ENCODE measurements at places on chromosomes 1 and 21.

DNA sequence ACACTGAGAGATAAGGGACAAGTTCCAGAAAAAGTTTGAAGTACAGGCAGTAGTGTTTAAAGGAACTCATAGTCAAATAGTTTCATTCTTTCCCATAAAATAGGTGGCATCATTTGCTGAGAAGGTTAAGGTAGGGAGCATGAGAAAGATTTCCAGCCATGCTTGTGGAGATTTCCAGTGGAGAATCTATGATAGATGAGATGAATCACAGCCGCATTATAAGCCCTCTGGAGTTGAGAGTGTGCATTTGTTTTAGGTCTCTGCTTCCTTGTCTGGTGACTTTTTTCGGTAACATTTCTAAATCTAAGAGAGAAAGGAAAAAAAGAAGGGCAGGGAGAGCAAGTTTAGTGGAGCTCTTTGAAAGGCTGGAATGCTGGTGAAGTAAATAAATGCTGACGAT lies 108.7 kb downstream of the DISP1 start:
- DNase-seq = no peak

GRCh38 chr1:60949826-60950197 lies 132.5 kb upstream of the NFIA start:
- no peak for DNase-seq

GRCh38 chr1:14887044-14887566 lies 266.4 kb upstream of the TMEM51 start:
- no peak for DNase-seq

DNA sequence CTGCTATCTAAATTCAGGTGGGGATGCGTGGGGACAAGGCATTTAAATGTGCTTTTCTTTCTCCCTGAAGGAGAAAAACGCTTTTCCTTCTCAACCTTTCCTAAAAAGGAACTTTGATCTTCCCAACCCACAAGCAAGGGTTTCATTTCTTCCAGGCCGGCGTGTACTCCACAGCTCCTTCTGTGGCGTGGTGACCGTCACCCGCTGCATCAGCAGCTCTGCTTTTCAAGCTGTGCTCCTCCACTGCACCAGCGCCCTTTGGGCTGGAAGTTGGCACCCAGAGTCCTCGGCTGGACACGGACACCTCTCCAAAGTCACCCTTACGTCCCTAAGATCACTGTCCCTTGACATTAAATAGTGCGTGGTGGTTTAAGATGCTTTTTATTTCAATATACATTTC lies 54.3 kb downstream of the PEX14 start:
- no peak for DNase-seq

DNA sequence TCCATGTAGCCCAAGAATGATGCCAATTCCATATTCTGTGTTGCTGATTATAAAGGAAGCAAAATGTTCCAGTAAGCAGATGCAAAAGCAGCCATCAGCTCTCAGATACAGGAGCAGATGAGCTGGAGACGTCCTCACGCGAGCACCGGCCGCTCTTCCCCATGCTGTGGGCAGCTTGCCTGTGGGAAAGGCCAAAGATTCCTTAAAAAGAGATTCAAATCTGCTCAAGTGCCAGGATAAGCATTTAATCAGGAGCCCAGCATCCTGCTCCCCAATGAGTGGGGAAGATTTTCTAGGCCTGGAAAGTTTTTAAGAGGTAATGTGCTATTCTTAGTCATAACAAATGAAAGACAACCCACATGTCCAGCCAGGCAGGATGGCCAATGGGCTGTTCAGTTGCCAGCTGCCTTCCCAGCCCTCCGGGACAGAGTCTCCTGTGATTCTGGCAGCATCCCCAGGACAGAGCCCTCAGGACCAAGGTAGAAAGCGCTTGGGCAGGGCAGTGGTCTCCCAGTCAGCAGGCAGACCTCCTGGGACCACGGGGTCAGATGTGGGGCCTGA lies 108.2 kb upstream of the TMPRSS2 start:
- DNase-seq = no peak

DNA sequence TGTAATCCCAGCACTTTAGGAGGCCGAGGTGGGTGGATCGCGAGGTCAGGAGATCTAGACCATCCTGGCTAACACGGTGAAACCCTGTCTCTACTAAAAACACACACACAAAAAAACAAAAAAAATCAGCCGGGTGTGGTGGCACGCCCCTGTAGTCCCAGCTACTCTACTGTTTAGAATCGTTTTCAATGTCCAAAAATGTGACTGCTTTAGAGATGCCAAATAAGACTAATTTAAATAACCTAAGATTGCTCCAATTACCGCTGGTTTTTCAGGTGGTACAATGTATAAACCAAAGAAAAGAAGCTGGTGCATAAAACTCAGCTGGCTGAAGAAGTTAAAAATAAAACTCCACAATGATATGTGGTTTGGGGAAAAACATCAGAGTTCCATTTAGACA lies 132.0 kb downstream of the RERE start:
- DNase-seq = no peak

GRCh38 chr1:235127732-235128455 lies 743 bp downstream of the TOMM20 start:
- DNase-seq = no peak

- DNase-seq = no peak
These were observed 2.3 kb downstream of the ZBTB37 start for GRCh38 chr1:173870252-173871075.

DNA sequence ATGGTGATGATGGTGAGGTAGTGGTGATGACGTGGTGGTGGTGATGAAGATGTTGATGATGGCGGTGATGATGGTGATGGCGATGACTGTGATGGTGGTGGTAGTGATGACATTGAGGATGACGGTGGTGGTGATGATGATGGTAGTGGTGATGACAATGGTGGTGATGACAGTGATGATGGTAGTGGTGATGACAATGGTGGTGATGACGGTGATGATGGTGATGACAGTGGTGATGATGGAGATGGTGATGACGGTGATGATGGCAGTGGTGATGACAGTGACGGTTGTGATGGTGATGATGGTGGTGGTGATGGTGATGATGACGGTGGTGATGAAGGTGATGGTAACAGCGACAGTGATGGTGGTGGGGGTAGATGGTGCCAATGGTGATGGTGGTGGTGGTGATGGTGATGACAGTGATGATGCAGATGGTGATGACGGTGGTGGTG lies 39.4 kb downstream of the FAAP20 start:
- DNase-seq = no peak

GRCh38 chr1:164630626-164631396 lies 71.8 kb downstream of the PBX1 start:
- DNase-seq = no peak

DNA sequence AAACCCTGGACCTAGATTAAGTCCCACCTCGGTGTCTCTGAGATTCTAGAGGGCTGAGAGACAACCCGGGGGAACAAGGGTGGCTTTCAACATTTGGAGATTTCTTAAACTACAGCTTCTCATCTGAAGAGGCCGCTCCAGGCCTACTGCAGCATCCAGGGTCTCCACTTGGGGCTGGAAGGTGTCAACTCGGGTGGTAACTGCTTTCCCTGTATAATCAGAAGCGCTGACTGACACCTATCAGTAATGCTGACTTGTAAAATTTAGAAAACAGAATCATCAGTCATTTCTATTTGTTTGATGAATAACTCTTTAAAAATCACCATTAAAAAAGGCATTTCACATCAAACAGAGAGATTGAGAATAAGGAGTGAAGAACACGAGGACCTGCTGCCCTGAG lies 226.0 kb downstream of the PBX1 start:
- DNase-seq = no peak

DNA sequence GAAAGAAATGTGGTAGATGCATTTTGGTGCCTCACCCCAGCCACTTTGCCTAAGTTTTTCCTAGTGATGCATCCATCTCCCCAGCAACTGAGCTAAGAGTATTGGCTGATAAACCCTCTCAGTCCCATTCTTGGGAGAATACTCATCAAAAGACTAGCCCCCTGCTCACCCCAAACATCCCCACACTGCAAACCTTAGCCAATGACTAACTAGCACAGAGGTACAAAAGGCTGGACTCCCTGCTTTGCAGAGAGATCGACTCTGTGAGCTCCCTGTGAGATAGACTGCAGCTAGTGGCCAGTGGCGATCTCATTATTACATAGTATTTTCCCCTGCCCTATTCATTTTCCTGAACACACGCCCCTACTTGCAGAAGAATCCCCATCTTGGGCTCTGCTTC lies 155.3 kb downstream of the HHIPL2 start:
- no peak for DNase-seq

DNA sequence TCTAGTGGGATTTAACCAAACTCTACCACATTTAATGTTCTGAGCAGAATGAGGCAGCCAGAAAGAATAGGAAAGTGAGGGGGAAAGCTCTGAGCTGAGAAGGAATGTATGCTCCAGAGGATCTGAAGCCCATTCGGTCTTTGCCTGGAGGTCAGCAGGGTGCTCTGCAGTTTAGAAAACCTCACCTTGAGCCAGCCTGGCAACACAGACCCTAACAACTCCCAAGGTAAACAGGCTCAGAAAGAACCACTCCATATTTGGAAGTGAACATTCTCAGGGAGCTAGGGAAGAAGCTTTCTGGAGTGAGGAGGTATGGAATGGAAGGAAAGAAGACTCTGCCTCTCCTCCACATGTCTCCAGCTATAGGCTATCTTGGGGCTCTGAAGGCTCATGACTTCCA lies 398.8 kb downstream of the SEC16B start:
- DNase-seq = no peak

- DNase-seq = no peak
These were observed 15.4 kb upstream of the GUCA2B start for GRCh38 chr1:42137766-42138165.

DNA sequence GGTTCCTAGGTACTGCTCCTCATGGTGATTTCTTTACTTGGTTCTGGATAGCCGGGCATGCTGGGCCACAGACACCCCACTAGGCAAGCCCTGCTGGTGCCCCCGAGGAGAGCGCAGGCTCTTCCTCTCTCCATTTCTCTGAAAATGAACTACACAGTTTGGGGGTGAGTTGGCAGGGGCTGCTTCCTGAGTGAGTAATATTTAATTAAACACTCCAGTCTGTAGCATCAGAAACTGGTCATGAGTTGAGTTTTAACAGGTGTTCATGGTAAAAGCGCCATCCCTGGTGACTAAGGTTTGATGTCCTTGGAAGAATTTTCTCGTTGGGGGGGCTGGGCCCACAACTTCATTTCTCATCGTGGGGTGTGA lies 1.7 kb downstream of the SPSB1 start:
- DNase-seq = no peak

- no peak for DNase-seq
These were observed 3.7 kb downstream of the MATN1 start for GRCh38 chr1:30719406-30720270.

GRCh38 chr1:4772294-4773010 lies 118.0 kb downstream of the AJAP1 start:
- no peak for DNase-seq

DNA sequence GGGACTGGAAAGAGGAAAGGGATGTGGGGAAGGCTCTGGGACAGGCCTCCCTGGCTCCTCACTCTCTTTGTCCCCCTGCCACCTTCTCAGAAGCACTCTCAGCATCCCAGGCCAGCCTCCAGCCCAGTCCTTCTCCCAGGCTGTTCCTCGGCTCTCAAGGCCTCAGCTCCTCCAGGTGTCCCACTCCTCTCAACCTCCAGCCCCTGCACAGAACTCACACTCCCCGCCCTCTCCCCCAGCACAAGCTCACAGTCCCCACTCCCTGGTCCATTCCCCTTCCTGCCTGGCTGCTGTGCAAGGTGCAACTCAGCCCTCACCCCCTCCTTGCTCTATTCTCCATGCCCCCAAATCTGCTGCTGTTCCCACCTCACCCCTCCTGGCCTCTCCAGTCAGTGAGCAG lies 185.0 kb downstream of the HIVEP3 start:
- no peak for DNase-seq

- DNase-seq = no peak
These were observed 3.5 kb downstream of the GRHL3 start for GRCh38 chr1:24322470-24323177.

GRCh38 chr1:203127666-203128430 lies at the start of gene ADORA1:
TSS of gene ADORA1 (plus strand) at chr1:203127726. CDS start at chr1:203128842, 1,116 bp downstream.
- DNase-seq = no peak

- no peak for DNase-seq
These were observed 89.7 kb upstream of the RGS1 start for GRCh38 chr1:192485692-192486436.

DNA sequence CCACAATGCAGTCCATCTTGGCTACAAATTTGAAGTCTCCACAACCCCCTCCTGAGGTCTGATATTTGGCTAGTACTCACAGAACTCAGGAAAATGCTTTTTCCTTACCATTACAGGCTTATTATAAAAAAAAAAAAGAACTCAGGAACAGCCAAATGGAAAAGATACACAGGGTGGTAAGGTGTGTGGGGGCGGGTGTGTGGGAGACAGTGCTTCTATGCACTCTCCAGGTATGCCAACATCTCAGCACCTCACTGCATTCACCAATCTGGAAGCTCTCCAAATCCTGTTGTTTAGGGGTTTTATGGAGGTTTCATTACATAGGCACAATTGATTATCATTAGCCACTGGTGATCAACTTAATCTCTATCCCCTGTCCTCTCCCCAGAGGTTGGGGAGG lies 126.9 kb downstream of the FAF1 start:
- no peak for DNase-seq

GRCh38 chr1:187244623-187245022 lies 415.9 kb downstream of the PLA2G4A start:
- no peak for DNase-seq

GRCh38 chr1:212669600-212669999 lies 30.0 kb downstream of the BATF3 start:
- DNase-seq = no peak

GRCh38 chr1:27968692-27969091 lies 8.9 kb downstream of the XKR8 start:
- no peak for DNase-seq

- DNase-seq = no peak
These were observed 38.1 kb upstream of the CD55 start for GRCh38 chr1:207283421-207283820.

- DNase-seq = no peak
These were observed 93.8 kb upstream of the PRDX6 start for GRCh38 chr1:173383351-173383750.

DNA sequence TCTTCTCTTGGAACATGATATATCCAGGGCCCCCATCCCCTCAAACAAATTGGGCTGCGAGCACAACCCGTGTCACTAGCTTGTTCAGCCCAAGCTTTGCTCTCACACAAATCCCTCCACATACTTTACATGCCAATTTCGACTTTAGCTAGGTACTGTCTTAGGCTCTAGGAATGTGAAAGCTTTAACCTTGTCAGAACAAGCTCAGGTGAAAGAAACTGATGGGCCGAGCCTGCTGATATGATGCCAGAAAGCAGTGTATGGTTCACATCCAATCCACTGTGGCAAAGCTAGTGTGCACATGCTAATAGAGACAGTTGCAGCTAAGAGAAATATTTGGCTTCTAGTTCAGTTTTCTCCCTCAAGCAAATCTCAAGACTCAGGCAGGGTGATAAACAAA lies 79.5 kb downstream of the TNFSF18 start:
- no peak for DNase-seq

DNA sequence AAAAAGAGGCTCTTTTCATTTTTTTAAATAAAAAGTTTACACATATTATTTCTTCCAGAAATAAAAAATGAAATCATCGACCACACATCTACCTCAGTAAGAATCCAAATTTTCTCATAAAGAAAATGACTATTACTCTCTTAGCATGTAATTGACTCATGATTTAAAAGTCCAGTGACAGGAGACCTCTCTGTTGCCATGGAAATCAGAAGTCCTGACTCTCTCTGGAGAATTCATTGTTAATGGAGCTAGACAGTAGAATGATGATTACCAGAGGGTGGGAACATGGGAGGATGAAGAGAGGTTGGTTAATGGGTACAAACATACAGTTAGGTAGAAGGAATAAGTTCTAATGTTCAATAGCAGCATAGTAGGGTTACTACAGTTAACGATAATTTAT lies 5.0 kb upstream of the CLCA4 start:
- DNase-seq = no peak
